ENCODE measurements at places on chromosomes 3 and 15. TPM values are rescaled to one million over a fixed set of nuclear protein-coding genes. Genes with fewer than 3 reads are reported as not detected.

Gene SMCO1
- total RNA-seq: not detected

Gene RBSN
- total RNA-seq: 11.9 TPM

Gene PYGO1
- not detected for total RNA-seq

GRCh38 chr15:79101866-79102581, 11.4 kb upstream of the RASGRF1 start:
- no peak for DNase-seq

- no peak for DNase-seq
Measured at GRCh38 chr3:153901152-153901551, 220.0 kb upstream of the ARHGEF26 start.

GRCh38 chr3:159763011-159763601, 225.5 kb upstream of the IL12A start:
- no peak for DNase-seq

DNA sequence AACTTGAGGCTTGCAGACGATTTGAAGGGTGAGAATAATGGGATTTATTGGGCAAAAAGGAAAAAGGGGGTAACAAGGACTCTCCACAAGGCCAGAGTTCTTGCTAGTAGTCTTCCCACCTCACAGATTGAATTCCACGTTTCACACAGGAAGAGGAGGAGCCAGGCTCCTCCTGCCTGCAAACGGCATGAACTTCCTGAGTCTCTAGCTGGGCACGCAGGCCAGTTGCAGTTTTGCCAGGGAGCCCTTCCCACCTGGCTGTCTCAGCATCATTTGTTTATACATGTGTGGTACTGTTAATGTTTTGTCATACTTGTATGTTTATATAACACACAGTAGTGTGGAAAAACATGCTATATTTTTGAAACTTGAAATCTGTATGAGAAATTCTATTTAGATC, 155.0 kb downstream of the NLGN1 start:
- DNase-seq: no peak

GRCh38 chr3:17674082-17674686, 68.2 kb downstream of the TBC1D5 start:
- DNase-seq: no peak

DNA sequence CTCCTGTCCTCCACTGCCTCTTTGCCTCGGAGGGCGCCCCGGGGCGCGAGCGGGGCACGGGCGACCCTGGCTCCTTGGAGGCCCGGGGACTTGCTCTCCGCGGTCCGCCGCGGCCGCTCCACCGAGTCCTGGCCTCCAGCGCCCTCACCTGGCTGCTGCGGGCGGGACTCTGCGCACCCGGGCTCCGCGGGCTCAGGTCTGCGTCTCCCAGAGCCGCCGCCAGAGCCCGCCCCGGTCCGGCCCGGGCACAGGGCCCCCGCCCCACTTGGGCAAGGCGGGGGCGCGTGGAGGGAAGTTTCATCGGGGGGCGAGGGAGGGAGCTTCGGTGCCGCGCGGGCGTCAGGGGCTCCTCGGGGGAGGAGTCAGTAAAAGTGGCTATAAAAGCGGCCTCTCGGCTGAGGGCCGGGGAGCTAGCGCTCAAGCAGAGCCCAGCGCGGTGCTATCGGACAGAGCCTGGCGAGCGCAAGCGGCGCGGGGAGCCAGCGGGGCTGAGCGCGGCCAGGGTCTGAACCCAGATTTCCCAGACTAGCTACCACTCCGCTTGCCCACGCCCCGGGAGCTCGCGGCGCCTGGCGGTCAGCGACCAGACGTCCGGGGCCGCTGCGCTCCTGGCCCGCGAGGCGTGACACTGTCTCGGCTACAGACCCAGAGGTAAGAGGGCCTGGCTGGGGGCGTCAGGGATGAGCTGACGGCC, at the start of gene CEMIP:
Gene CEMIP (plus strand): TSS at position 407 of the 694 bp plus-strand sequence. CDS start 94,510 bp downstream, outside the sequence.
- no peak for DNase-seq

- no peak for DNase-seq
Measured at GRCh38 chr3:13009132-13009945, 63.9 kb downstream of the IQSEC1 start.
